ENCODE measurements at places on chromosomes 13 and 19.

DNA sequence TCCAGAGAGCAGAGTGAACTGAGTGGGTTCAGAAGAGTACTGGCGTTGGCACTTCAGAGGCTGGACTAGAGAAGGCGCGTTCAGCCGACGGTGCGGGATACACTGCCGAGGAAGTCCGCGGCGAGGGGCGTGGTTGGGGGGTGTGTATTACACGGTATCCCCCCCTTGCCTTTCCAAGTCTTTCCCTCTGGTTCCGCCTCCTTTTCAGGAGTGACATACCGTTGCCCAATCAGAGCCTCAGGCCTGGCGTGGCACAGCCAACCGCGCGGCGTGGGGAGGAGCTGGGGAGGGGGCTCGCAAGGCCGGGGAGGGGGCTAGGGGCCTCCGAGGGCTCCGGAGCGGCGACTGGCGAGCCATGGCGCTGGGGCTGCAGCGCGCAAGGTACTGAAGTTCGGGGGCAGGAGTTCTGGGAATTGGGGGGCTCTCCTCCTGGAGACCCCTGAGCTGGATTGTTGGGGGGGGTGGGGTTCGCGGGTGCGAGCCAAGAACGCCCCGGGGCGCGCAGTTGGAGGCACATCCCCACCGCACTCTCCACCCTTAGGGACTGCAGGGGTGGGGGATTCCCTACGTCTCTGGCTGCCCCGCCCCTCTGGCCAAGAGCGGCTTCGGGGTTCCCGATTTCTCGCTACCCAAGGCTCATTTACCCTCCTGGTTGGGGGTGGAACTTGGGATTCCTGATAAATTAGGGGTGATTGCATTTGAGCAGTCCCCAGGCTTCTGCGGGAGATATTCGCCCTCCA lies at the start of gene HIF3A:
TSS of gene HIF3A (plus strand) at position 321 of the 740 bp plus-strand sequence. CDS start at position 356, 35 bp downstream.
- no peak for DNase-seq

DNA sequence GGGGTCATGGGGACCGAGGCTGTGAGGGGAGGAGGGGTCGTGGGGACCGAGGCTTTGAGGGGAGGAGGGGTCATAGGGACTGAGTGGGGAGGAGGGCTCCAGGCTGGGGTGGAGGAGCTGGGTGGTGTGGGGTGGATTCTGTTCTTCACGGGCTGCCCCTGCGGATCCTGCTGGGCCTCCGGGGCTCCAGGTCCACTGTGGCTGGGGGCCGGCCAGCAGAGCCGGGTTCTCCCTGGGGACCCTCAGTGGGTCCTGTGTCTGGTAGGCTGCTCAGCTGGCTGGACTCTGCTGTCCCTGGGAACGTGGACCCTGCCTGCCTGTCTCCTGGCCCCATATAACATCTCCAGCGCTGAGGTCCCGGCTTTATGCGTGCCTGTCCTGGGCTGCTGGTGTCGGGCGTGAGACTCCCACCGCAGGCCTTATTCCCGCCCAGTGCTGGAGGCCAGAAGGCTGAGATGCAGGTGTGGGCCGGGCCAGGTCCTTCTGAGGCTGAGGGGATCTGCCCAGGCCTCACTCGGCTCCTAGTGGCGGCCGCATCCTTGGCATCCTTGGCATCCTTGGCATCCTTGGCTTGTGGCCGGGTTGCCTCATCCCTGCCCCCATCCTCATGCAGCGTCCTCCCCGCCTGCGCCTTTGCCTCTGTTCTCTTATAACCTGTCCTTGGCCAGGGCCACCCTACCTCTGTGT lies 19.8 kb upstream of the GNA15 start:
- no peak for DNase-seq

DNA sequence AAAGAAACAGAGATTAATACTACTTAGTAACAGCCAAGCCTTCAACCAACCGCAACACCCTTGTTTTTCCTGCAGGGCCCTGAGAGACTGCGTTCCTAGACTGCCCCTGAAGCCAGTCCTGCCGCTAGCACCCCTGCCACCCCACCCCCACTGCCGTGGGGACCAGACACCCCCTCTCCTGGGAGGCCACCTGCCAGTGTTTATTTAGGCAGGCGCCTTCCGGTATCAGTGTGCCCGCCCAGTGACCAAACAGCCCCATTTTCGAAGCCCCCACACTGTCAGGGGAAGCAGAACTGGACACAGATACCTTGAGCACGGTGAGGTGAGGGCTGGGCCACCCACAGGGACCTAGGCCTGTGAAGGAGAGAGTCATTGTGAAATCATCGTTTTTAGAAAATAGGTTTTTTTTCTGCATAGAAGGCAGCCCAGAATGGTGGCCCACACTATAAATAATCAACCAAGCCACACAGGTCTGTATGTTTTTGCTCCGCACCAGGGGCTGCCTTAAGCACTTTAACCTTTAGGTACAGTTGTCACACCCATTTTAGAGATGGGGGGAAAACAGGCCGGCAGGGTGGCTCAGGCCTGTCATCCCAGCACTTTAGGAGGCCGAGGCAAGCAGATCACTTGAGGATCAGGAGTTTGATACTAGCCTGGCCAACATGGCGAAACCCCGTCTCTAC lies 3.5 kb upstream of the TLE5 start:
- DNase-seq, result no peak

GRCh38 chr13:111051041-111051725 lies 63.9 kb upstream of the ARHGEF7 start:
- DNase-seq, result no peak

- DNase-seq, result no peak
Observed at GRCh38 chr19:15897026-15897737, 692 bp downstream of the CYP4F2 start.

DNA sequence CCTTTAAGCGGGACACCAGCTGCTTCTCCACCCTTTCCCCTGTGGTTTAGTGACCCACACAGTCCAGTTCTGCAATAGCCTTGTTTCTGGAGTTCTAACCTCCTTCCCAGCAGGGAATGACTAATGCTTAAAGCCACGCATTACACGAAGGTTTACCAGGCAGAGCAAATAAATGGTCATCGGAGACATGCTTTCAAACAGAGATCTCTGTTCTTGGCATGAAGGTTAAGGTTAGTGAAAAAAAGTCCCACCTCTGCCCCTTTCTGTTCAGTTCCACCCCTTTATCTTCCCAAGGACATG lies 25.3 kb upstream of the MEDAG start:
- peak; percentile 94 for DNase-seq

DNA sequence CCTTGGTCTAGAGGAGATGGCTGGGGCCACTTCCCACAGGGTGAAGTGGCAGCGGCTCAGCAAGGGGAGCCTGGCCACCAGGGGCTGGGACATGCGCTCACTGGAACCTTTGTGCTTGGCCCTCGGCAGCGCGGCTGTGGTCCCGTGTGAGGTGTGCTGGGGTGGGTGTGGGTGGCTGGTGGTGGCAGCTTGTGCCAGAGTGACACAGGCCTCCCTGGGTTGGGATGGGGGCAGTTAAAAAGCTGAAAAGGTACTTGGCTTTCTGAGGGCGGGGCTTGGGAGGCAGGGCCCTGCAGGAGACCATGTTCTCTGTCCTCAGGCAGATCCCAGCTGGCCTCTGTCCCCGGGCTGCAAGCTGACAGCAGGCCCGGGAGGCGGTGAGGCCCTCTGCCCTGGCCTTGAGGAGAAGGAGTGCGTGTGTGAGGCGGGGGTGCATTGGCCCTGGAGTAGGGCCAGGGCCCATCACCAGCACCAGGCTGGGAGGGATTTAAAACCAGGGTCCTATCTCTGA lies 17.3 kb downstream of the MPND start:
- no peak for DNase-seq

- DNase-seq, result no peak
Observed at GRCh38 chr19:5369962-5370367, 29.4 kb upstream of the PTPRS start.

DNA sequence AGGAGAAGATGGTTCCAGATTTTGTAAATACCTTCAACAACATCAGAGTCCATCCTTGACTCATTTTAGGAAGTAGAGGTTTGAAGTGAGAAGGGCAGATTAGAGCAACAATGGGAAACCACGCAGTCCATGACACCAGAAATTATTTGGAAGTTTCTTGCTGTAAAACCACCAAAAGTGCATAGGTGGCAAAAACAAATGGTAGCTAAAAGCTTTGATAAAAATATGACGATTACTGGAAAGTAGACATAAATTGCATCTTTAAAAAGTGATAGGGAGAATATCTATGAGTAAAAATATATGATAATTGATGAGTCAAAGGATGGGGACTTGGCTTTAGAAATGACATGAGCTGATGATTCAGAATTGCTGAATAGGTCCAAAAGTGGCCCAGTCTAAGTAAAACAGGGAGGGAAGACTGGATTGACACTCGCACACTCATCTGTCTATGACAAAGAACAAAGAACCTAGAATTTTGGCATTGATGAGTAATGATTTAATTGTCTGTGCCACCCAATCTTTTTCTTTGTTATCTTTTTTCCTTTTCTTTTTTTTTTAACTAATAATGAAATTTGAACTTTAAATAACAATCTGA lies 472.2 kb downstream of the MYO16 start:
- no peak for DNase-seq

DNA sequence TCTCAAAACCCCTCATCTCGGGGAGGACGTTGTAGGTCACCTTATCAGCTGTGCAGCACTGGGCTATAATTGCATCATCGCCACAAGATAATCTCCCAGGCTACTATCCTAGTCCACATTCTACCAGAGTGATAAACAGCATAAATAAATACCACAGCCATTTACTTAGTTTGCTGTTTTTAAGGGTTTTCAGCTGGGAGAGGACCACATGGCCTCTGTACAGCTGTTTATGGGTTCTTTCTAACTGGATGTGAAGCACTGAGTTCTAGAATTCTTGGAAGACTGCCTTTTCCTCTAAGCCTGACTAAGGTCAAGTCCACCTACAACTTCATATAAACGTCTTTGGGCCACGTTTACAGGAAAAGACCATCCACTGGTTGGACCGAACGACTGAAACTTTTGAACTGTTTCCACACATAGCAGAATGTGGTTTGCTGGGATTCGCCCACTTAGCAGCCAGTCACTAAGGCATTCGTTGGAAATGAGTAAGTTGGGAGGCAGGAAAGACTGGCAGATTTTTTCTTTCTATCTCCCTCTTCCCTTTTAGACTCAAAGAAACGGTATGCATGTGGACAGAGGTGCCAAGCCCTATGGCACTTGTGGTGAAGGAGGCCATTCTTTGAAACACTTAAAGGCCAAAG lies 752.5 kb upstream of the SGCG start:
- peak; percentile 26 for DNase-seq

DNA sequence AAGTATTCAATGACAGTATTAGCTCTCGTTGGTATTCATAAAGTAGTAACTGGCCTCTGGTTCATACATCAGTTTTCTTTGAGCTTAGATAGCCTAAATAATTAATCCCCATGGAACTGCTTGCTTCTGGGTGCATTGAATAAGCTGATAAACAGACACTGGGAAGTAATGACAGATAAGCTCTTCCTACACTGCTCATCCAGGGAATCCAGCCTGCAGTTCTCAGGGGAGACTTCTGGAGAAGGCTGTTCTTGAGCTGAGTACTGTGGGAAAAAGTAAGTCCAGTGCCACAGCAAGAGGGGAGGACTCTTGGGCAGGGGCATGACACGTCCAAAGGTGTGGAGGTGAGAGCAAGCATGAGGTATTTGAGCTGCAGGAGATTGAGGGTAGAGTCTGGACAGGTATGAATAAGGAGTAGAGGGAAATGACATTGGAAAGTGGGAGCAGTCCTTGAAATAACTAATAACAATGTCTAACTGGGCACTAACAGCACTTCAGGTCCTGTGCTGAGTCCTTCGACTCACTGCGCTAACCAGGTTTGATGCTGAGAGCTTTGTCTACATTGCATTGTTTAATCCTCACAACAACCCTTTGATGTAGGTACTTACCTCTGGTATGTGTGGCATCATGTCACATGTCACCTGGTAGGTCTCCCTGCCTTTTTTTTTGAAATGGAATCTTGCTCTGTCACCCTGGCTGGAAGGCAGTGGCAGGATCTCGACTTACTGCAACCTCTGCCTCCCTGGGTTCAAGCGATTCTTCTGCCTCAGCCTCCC lies 7.2 kb downstream of the GARRE1 start:
- no peak for DNase-seq

- no peak for DNase-seq
Observed at GRCh38 chr19:30566681-30567420, 194.7 kb downstream of the ZNF536 start.

GRCh38 chr19:51252306-51253079 lies 1.6 kb downstream of the SIGLECL1 start:
- no peak for DNase-seq

- DNase-seq, result no peak
Observed at GRCh38 chr19:33150852-33151518, 19.1 kb downstream of the WDR88 start.

- DNase-seq, result no peak
Observed at GRCh38 chr13:89372193-89372592, 1701.0 kb downstream of the SLITRK5 start.

GRCh38 chr19:1609103-1609396 lies 3.8 kb upstream of the UQCR11 start:
- DNase-seq, result no peak

DNA sequence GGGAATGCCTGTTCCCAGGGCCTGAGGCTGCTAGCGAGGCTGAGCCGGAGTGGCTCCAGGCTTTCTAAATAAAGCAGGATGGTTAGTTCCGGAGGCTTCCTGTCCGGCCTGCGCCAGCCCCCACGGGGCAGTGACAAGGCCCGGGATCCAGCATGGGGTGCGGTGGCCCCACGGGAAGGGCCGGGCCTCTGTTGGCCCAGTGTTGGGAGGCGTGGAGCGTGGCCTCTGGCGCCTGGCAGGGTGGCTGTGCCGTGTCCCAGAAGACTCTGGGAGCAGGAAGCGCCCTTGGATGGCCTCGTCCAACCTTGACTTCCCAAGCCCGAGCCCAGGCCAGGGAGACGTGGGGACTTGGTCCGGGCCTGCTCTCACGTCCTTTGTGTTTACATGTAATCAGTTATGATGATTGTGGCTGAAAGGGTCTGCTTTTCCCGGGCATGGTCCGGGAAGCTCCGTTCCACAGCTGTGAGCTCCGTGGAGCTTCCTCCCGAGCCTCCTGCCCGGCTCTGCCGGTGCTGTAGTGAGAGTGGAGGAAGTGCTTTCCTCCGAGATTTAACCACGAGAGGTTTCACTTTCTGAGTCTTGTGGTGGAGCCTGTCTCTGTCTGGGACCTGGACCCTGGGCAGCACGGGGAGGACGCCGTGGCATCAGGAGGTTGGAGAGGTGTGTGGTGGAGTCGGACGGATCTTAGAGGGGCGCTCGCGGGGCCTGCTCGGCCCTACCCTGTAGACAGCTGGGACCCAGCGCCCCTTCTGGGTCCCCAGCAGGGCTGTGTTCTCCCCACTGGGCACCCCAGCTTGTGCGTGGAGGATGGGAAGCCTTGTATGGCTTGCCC lies 4.6 kb downstream of the GNA11 start:
- DNase-seq, result peak; percentile 38

DNA sequence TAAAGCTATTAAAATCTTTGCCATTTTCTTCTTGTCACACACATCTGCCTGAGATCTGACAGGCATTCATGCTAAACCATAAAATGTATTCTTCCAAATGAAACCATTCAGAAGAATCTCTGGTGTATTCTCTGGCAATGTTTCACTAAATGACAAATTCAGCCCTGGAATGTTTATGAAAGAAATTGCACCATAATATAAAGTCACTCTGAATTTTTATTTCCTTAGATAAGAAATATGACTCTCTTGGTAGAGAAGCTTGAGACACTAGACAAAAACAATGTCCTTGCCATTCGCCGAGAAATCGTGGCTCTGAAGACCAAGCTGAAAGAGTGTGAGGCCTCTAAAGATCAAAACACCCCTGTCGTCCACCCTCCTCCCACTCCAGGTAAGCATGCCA lies 14.3 kb downstream of the OLFM4 start:
- DNase-seq, result no peak

All from fibroblast of the aortic adventitia (primary cell).